ENCODE measurements at places on chromosomes 5 and 9.

DNA sequence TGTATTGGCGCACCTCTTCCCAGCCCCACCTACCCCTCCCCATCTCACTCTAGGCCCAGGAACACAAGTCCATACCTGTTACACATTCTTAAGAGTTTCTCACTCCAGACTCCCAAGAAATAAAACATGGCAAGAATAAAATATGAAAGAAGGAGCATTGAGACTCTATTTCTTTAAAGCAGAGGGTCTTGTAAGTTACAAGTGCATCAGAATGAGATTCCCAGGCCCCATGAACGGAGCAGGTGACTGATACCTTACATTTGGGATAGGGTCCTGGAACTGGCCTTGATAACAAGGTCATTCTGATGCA, 5.7 kb downstream of the EGR1 start:
- no peak for DNase-seq

DNA sequence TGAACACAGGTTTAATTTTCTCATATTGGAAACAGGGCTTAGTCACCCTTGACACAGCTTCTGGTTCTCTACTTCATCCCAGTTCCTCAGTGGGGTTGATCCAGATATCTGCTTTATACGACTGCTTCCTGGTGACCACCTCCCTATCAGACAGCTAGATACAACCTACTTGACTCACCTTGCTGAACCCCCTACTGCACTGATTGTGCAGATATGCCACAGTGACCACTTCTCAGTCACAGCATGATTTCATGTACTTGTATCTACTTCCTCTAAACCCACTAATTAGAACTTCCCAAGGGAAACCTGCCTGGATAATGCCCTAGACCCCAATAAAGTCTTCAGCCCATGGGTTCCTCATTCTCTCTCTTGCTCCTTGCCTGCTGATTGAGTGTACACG, 18.4 kb upstream of the RFK start:
- no peak for DNase-seq

GRCh38 chr9:87350915-87351314, 146.8 kb upstream of the DAPK1 start:
- no peak for DNase-seq

DNA sequence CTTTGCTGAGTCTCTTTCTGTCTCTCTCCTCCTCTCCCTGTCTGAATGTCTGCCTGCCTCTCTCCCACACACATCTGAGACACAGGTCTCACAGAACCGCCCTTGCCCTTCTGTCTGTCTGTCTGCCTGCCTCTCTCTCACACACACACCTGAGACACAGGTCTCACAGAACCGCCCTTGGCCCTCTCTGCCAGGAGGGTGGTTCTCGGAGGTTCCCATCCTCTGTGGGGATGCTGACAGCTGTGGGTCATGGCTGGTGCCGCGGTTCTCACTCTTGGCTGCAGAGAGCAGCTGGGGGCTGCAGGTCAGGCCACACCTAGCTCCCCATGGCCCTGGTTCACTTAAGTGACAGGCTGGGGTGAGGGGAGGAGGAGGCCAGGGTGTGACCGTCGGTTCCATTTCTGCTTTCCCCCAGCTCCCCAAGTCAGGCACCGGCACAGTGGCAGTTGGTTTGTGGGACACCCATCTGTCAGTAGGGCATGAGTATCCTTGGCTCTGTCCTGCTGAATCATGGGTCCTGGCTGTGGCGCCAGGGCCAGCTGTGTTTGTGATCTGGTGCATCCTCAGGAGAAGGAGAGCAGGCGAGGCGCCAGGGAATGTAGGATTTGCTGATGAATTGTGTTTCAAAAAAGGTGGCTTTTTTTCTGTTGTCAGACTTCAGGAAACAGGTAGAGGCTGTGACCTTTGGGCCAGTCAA, 42.3 kb upstream of the CLPTM1L start:
- DNase-seq = no peak

All from activated CD4-positive, alpha-beta T cell treated with anti-CD3 and anti-CD28 coated beads for 4 hours (primary cell).